ENCODE measurements at places on chromosomes 1 and 21. TPM values are rescaled to one million over a fixed set of nuclear protein-coding genes. Genes with fewer than 3 reads are reported as not detected.

The STUM gene
- 2.4 TPM for total RNA-seq

- no peak for DNase-seq
These were observed 14.0 kb downstream of the RUNX1 start for GRCh38 chr21:35035116-35035515.

DNA sequence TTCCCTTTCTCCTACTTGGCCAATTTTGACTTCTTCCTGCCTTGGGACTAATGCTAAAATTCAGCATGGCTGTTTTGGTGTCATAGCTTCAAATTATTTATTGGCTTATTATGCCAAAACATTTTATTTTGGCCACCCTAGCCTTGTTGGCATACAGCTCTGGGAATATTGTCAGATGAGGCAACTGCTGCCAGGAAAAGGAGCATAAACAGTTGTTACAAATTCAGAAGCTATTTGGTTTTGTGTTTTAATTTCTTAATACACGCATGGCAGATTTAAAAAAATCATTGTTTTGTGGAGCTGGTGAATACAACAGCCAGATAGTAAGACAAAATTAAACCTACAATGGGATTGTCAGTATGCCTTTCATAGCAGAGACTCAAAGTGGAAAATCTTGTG lies 66.8 kb upstream of the BCL10 start:
- no peak for DNase-seq

The UMODL1 gene
- under 0.01 TPM for total RNA-seq

The LRRC53 gene
- total RNA-seq, result not detected

The KPNA6 gene
- 22.6 TPM for total RNA-seq

GRCh38 chr1:91828583-91829281 lies 57.2 kb downstream of the TGFBR3 start:
- no peak for DNase-seq

GRCh38 chr1:227796359-227796915 lies 19.0 kb upstream of the PRSS38 start:
- DNase-seq, result no peak

DNA sequence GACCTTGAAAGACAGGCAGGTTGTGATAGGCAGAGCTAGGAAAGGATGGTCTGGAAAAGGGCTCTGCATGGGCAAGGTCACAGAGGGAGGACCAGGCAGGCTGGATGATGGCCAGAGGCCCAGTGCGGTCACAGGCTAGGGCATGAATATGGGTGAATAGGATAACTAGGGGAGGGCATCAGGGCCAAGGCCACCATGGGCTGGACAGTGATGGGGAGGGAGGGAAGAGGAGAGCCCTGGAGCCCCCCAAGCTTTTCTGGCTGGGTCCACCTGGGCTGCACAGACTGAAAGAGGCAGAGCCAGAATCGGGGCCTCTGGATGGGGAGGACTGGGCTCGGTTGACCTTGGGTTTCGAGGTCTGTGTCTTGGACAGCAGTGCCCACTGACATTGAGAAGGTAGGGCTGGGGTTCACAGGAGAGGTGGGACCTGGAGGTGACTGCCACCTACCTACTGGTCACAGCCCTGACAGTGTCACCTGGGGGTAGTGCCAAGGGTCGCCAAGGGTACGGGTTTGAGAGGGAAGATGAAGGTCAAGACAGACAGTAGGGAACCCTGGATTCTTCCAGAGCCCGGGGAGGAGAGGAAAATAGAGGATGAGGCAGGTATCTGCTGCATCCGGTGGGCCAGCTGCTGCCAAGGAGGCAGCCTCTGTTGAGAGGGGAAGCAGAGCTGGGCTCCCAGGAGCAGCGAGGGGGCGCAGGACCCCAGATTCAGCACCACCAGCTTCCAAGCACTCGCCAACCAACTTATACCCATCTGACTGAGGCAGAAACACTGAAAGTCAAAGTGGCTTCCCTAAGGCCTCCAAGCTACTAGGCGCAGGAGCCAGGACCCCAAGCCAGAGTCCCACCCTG lies 6.1 kb upstream of the NPHP4 start:
- DNase-seq, result no peak

DNA sequence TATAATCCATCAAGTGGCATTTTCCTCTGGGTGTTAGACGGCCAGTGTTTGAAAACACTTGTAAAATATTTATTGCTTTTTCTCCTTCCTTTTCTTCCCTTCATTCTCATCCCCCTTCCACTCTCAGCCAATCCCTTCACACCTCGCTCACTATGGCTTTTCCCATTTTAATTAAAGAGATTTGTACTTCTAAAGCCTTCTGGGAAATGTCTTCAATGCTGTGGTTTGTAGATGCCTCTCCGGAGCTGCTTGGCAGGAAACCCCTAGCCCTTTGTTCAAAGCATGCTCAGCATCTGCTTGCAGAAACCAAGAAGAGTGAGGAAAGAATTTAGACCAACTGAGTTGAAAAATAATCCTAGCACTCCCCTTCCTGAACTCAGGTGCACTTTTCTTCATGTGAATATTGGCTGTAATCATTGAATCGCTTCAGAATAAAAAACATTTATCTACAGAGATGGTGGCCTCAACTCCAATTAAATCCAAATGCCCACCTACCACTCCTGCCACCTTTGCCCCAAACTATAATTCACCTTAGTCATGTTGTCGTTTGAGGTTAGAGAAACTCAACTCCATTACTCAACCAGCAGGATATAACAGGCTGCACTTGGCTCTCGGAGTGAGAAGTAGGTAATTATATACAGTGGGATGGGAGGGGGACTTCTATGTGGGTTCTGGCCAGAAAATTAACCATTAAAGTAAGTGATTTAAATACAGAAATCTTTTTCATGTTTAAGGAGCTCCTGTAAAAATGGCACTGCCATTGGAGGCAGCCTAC lies 659.4 kb upstream of the CAMK1G start:
- DNase-seq, result peak; percentile 45

The LACTBL1 gene
- total RNA-seq, result not detected

DNA sequence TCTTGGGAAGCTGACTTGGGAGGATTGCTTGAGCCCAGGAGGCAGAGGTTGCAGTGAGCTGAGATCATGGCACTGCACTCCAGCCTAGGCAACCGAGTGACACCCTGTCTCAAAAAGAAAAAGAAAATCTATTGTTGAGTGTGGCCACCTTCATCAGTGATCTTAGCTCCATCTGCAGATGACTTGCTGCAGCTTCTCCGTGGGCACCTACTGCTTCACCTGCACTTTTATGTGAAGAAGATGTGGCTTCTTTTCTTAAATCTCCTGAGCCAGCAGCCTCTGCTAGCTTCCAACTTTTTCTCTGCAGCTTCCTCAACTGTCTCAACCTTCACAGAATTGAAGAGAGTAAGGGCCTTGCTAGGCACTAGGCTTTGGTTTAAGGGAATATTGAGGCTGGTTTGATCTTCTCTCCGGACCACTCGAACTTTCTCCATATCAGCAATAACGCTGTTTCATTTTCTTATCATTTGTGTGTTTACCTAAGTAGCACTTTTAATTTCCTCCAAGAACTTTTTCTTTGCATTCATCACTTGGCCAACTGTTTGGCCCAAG lies 28.0 kb downstream of the AGPAT3 start:
- no peak for DNase-seq

The ANKRD34A gene
- 0.30 TPM for total RNA-seq

- DNase-seq, result no peak
These were observed 896 bp downstream of the LYSMD1 start for GRCh38 chr1:151164732-151165280.

GRCh38 chr1:63321066-63321784 lies 1.1 kb upstream of the FOXD3 start:
- DNase-seq, result no peak

- DNase-seq, result no peak
These were observed 110.7 kb downstream of the RAVER2 start for GRCh38 chr1:64855557-64855956.

DNA sequence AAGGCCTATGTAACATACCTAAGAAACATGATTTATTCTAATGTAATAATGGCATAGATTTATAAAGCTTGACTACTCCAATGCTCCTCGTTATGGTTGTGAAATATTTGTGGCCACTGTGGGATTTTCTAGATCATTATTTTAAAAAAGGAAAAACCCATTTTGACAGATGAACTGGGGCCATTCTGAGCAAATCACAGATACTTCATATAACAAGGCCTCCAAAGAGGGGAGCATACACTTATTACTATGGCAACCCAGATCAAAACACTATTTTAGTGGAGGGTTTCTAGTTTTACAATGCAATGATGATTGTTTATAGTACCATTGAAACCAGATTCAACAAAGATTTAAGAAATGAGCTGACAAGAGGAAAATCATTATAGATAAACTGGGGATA lies 346.6 kb downstream of the ZNF326 start:
- no peak for DNase-seq

GRCh38 chr1:167681451-167682098 lies 40.2 kb upstream of the MPZL1 start:
- no peak for DNase-seq

- DNase-seq, result peak; percentile 29
These were observed 67.5 kb downstream of the SDC3 start for GRCh38 chr1:30840904-30841598.

GRCh38 chr1:8205771-8206170 lies 112.1 kb upstream of the SLC45A1 start:
- DNase-seq, result no peak

- DNase-seq, result no peak
These were observed 27.6 kb downstream of the SLC44A5 start for GRCh38 chr1:75583282-75583681.

The OR2L3 gene
- total RNA-seq, result not detected

DNA sequence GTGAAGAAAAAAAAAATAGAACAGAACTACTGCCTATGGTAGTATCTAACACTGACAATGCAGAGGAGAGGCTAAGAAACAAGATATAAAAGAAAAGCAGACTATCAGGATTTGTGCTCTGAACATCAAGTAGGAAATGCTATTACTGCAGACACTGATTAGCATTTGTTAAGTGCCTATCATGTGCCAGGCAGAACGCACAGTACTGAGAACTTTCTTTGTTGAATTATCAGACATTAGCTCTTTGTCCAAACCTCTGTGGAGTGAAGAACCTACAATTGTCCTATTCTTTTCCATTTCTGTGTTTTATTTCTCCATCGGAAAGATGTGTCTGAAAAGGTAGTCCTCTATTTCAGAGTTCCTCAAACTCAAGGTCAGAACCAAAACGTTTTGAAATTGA lies 30.5 kb upstream of the DISP1 start:
- DNase-seq, result no peak

- no peak for DNase-seq
These were observed 153.3 kb downstream of the TOMM20 start for GRCh38 chr1:234975122-234975940.

GRCh38 chr1:110433803-110434202 lies 17.1 kb upstream of the PROK1 start:
- no peak for DNase-seq

- no peak for DNase-seq
These were observed 30.6 kb downstream of the LDLRAD2 start for GRCh38 chr1:21842606-21843162.

DNA sequence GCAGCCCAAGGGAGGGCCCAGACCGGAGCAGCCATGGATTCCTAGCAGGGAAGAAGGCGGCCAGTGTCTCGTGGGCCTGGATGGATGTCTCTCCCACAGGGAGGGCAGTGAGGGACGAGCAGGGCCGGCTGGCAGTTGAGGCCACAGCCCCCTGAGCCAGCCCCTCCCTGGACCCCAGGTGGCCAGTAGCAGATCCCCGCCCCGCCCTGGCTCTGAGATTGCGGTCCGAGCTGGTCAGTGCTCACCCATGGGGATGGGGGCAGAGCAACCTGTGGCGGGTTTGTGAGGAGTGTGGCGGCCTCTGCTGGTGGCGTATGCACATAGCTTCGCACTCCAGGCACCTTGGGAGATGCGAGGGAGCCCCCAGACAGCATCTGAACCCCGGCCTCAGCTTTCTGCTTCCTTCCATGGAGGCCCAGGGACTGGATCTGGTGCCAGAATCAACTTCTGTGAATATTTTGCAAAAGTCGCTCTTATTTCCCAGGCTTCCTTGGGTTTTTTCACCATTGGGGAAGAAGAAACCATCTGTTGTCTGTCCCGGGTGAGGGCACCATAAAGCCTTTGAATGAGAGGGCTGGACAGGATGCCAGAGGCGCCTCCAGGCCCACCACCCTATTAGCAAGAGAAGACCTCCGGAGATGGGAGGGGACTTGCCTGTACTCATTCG lies 8.4 kb upstream of the KCNN3 start:
- peak; percentile 27 for DNase-seq

The SPRR4 gene
- total RNA-seq, result 17.7 TPM

DNA sequence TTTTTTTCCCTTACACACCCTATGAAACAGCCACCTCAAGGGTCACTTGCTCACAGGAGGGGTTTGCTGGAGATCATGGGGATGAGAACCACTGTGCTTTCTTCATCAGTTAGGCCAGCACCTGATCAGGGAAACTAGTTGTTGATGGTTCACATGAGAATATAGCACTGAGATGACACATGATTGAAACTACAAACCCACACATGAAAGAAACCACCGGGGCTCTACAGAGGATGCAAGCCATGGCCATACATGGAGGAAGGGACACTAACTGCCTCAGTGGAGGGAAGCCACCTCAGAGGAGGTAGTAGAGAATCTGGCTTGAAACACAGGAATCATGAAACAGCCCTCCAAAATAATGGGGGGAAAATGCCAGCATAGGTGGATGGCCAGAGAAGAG lies 63.2 kb downstream of the PRKAB2 start:
- no peak for DNase-seq

GRCh38 chr21:37780991-37781983 lies 135.0 kb downstream of the KCNJ6 start:
- DNase-seq, result no peak

GRCh38 chr1:201356701-201357100 lies 20.8 kb downstream of the TNNT2 start:
- no peak for DNase-seq

The SLC45A1 gene
- 0.49 TPM for total RNA-seq

- no peak for DNase-seq
These were observed 6.3 kb upstream of the ZNF683 start for GRCh38 chr1:26378879-26379251.

DNA sequence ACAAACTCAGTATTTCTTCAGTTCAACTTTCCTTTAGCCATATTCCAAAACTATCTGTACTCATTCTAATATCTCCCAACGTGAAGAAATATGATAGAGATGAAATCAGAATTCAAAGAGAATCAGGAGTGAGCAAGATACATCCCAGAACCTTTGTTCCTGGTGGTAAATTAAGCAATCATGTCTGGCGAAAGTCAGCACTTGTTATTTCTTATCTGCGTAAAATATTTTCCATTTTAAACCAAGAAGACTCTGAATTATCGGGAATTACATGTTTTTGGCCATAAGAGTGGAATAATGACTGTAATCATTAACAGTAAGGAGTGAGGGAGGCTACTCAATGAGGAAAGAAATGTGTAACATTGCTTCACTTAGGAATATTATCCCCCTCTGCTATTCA lies 253.7 kb downstream of the PDE4B start:
- DNase-seq, result no peak

GRCh38 chr1:6359216-6360116 lies 34.1 kb downstream of the ACOT7 start:
- DNase-seq, result peak; percentile 31
